ENCODE measurements at places on chromosomes 3 and 15. TPM values are rescaled to one million over a fixed set of nuclear protein-coding genes. Genes with fewer than 3 reads are reported as not detected.
A peak's percentile ranks its signal among the peaks of the same experiment; 100 is the strongest.

DNA sequence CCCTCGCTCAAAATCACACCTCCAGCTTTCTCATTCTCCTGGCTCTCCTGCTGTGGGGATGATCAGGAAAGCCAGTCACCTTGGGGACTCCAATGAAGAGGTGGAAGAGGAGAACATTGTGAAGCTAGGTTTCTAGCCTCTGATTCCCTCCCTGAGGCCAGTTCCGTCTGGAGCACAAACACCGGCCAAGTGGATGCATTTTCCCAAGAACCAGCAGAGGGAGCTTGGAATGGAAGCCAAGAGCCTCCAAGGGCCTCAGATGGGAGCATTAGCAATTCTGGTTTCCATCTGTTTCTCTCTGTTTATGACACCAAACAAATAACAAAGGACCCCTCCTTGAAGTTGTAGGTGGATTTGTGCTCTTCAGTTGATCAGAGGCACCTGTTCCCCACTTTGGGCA is 40.6 kb upstream of the NMNAT3 start:
- no peaks in the 10 kb centered on the region for H3K4me1 ChIP-seq
- H3K27me3 ChIP-seq = no peaks in the 10 kb centered on the region
- peak; percentile 8 for DNase-seq
- no peaks in the 10 kb centered on the region for H3K36me3 ChIP-seq
- H3K4me3 ChIP-seq = no peak overlapping the region
- H3K27ac ChIP-seq = no peak overlapping the region

GRCh38 chr3:182789371-182789770 is 3.9 kb upstream of the ATP11B start:
- no peaks in the 10 kb centered on the region for H3K4me1 ChIP-seq
- no peak overlapping the region for H3K27ac ChIP-seq
- H3K27me3 ChIP-seq = peaks cover 11% of the 10 kb centered on the region
- H3K4me3 ChIP-seq = no peak overlapping the region
- H3K36me3 ChIP-seq = no peaks in the 10 kb centered on the region

DNA sequence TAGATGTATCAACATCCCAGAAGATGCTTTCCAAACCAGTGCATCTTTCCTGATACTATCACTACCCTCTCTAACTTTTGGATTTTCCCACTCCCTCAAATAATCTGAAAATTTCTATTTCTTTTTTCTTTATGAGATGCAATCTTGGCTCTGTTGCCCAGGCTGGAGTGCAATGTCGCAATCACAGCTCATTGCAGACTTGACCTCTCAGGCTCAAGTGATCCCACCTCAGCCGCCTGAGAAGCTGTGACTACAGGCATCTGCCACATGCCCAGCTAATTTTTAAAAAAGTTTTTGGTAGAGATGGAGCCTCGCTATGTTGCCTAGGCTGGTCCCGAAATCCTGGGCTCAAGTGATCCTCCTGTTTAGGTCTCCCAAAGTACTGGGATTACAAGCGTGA is 239.7 kb downstream of the SUCLG2 start:
- H3K4me3 ChIP-seq = no peak overlapping the region
- no peaks in the 10 kb centered on the region for H3K36me3 ChIP-seq
- H3K27me3 ChIP-seq = no peaks in the 10 kb centered on the region
- DNase-seq = no peak
- H3K27ac ChIP-seq = no peak overlapping the region

Gene COMMD4
- 97.3 TPM for total RNA-seq

DNA sequence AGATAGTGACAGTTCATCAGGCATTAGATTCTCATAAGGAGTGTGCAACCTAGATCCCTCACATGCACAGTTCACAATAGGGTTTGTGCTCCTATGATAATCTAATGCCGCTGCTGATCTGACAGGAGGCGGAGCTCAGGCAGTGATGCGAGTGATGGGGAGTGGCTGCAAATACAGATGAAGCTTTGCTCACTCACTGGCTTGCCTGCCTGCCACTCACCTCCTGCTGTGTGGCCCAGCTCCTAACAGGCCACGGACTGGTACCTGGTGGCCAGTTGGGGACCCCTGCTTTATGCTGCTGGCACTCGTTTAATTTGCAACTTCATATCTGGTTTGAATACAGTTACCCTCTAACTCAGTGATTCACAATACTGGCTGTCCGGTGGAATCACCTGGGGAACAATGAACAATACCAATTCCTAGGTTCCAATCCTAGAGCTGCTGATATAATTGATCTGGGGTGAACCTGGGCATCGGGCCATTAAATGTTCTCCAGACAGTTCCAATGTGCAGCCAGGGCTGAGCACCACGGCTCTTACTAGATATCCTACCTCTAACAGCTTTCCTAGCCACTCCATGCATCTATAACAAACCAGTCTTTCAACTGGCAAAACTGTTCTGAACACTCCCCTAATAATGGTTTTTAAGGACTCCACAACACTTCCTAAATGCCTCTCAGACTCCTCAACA is 131.4 kb downstream of the ATP1B3 start:
- DNase-seq = no peak
- no peaks in the 10 kb centered on the region for H3K27me3 ChIP-seq
- no peak overlapping the region for H3K27ac ChIP-seq

- no peak overlapping the region for H3K4me3 ChIP-seq
- H3K27me3 ChIP-seq = no peaks in the 10 kb centered on the region
- no peak overlapping the region for H3K27ac ChIP-seq
- H3K36me3 ChIP-seq = no peaks in the 10 kb centered on the region
These were observed 8.7 kb downstream of the MYL3 start for GRCh38 chr3:46854555-46854991.

Gene ITIH1
- total RNA-seq = not detected

Gene CHRNA5
- not detected for total RNA-seq

Gene CHST13
- 4.9 TPM for total RNA-seq

Gene CNTN3
- 7.0 TPM for total RNA-seq

Data from transverse colon (tissue), 4 donors.